Hematopoietic multipotent progenitor cell treated with erythropoietin and hydrocortisone succinate and interleukin-3 and kit ligand, for 4 days (in vitro differentiated cells): ENCODE measurements at places on chromosomes 2 and 18.

DNA sequence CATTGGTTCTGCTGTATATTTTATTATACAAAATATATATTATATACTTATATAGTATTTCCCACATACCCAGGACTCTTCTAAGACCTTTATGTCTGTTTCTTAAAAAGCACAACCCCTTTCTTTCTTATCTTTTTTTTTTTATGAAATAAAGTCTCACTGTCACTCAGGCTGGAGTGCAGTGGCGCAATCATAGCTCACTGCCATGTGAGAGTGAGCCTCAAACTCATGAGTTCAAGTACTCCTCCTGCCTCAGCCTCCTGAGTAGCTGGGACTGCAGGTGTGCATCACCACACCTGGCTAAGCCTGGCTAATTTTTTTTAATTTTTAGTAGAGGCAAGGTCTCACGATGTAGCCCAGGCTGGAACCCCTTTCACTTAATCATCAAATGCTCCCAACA, 72.3 kb downstream of the CLHC1 start:
- DNase-seq = no peak

GRCh38 chr2:20397811-20398447, 47.3 kb upstream of the PUM2 start:
- no peak for DNase-seq

DNA sequence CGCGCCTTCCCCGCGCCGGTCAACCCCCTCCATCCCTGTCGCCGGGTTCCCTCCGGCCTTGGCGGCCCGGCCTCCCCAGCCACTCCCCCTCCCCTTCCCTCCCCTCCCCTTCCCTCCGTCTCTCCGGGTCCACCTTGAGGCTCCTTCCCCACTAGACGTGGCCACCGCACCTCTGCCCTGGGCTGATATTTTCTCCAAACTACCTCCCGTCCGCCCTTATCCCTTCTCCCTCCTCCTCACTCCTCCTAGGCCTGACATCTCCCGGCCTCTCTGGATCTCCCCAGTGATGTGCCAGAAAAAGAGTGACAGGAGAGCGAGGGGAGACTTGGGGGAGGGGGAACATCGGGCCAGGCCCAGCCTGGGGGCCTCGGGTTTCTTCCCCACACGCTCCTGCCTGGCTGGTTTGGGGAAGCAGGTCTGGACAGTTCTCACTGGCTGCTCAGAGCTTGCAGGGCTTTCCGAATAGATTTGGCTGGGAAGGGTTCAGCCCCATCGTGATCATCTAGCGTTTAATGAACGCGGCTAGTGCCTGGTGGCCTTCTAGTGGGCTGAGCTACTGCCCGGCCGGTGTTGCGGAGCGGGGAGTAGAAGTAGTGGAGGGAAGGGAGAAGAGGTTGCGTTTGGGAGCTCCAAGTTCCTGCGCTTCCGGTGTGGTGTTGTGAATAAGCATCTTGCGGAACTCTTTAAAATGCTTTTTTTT, 641 bp downstream of the MAPRE3 start:
- peak; percentile 36 for DNase-seq

DNA sequence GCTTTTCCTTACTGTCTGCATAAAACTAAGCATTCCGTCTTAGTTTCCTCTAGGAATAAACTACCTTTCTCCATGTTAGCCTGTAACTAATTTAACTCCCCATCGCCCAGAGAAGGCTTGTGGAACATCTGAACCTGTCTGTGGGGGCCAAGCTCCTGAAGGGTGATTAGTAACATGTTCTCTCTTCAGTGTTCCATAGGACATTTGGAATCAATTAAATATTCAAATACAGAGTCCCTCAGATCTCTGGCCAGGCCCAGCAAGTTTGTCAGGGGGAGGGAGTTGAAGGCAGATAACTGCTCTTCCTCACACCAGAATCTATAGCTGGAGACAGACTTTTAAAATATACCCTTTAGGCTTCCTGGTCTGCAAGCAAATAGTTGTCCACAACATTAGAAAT, 8.8 kb downstream of the RDH14 start:
- no peak for DNase-seq

DNA sequence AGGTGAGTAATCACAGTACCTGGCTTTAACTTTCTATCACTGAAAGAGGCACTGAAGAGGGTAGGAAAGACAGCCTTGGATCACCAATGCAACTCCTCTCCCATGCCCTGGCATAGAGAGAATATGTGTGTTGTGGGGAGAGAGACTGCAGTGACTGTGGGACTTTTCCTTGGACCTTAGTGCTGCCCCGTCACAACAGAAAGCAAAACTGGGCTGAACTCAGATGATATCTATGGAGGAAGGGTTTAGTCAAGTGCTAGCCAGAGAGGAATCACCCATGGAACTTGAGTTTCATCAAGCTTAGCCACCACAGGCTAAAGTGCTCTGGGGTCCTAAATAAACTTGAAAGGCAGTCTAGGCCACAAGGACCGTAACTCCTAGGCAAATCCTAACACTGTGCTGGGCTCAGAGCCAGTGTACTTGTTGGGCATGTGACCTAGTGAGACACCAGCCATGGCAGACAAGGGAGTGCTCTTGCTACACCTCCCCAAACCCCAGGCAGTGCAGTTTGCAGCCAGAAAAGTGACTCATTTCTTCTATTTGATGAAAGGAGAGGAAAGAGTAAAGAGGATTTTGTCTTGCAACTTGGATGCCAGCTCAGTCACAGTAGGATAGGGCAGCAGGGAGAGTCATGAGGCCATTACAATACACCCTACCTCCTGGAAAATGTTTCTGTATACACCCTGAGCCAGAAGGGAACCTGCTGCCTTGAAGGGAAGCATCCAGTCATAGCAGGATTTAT, 105.8 kb upstream of the SPOPL start:
- no peak for DNase-seq

- DNase-seq = no peak
Measured at GRCh38 chr2:193539188-193539587, 1344.5 kb upstream of the TMEFF2 start.

DNA sequence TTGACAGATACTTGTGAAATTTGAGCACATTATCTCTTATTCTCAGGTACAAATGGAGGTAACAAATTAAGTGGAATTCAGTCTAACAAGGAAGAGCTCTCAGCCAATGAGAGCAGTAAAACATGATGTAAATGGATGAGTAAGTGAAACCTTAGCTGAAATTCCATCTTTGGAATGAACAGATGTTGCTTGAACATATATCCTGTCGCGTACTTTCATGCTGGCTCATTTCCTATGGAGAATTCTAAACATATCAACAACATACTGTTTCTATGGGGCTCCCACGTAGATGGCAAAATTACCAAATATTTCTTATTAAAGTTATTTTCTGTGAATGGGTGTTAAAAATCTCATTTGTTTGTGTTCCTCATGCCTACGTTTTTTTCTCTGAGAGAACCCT, 256.3 kb upstream of the LINC00305 start:
- no peak for DNase-seq

DNA sequence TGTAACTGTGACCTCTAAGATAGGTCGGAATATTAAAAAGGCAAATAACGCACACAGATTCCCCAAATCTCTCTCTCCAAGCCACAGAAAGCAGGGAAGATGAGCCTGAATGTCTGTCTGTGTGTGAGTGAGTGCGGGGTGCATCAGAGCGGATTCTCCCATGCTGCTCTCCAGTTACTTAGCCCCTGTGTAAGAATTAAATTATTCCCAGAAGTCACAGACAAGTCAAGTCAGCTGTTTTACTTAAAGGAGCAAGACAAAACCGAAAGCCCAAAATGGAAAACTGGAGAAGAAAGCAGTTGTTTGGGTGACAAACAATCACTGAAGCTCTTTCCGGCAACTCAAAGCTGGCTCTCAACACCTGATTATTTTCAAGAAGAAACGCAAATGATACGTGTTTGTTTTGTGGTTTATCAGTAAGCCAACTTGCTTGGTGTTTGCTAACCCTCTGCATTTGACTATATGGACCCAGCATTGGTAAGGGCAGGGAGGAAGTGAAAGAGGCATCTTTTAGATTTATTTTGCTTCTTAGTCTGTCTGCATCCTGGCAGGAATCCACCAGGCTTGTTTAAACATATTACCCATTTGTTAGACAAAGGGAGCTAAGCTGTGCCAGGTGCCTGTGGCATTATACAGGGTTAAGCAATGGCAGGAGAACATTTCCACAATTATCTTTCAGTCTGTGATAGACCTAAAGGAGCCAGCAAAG, 121.5 kb upstream of the CREB1 start:
- DNase-seq = no peak

DNA sequence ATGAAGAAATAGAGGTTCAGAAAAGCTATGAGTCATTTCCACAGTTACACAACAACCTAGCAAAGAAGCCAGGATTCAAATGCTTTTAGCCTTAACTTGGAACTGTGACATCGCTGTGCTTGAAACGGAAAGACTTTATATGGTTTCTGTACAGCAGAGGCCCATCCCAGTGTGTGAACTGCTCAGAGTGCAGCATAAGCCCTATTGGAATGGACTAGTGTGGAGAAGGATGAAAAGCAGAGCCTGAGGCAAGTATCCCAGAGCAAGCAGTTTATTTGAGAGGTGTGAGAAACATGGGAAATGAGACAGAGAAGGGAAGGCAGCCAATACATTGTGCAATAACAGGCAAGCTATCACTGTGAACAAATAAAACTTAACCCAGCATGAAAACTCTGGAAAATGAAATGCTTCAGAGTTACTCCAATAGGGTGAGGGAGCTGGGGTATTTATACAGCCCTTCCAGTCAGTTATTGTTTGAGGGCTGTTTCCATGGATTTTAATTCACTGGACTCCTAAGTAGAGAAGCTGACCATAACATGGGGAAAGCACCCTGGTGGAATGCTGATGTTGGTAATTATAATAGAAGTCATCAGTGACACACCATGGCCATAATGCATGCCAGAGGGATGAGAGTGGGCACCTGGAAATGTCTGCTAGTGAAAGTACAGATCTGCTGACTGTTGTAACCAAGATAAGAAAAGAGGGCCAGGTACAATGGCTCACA, 254.0 kb upstream of the POU3F3 start:
- DNase-seq = peak; percentile 16

- no peak for DNase-seq
Measured at GRCh38 chr18:25814841-25815458, 275.5 kb downstream of the SS18 start.

- peak; percentile 3 for DNase-seq
Measured at GRCh38 chr2:161556440-161556839, 67.8 kb upstream of the SLC4A10 start.

DNA sequence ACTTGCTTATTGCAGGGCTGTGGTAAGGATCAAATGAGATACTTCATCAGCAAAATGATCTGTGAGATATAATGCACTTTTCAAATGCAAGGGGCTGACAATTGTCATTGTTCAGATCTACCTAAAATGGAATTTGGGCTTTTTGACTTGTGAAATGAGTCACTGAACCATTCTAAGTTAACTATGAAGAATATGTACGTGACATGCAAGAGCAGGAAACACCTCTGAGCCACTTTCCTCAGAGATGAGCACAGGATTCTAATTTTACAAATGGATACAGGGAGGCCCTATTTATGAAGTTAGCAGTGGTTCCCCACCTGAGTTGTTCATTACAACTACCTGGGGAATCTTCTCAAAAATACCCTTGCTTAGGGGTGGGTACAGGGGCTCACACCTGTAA, 26.7 kb downstream of the CTLA4 start:
- DNase-seq = no peak
